Right hindlimb (tissue), 1 donor: ENCODE measurements at places on chromosomes 13 and 19.

GRCh38 chr13:29977476-29978120 is 127.2 kb upstream of the UBL3 start:
- no peak for DNase-seq

DNA sequence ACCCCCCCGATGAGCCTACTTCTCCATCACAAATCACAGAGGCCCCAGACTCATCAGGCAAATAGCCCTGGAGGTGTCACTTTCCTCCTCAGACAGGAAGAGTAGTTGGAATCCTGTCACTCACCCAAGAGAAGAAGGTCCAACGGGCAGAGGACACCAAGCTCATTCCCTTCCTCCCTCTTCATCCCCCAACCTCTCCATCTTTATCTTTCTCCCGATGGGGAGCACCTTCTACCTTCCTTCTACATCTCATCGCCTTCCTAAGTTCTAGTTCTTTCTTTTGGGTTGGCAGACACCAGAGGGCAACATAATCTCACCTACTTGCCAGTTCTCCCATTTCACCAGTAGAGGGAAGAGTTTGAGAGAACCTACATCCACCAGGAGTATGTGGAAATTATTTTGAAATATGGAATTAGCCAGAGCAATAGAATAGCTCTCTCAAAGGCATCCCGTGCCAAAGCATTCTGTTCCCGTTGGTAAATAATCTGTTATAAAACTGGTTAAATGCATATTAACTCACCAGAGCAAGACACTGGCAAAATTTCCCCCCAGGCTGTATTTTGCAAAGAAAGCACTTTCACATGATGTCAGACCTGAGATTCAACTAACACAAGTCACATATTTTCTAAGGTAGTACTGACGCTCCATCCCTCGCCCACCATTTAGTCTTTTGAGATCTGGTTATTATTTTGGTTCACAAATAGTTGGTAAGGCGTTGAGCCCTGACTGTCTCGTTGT is 55.0 kb downstream of the ZIC5 start:
- DNase-seq = no peak

- peak; percentile 27 for DNase-seq
These were observed 7.9 kb upstream of the PEAK3 start for GRCh38 chr19:2289714-2290435.

DNA sequence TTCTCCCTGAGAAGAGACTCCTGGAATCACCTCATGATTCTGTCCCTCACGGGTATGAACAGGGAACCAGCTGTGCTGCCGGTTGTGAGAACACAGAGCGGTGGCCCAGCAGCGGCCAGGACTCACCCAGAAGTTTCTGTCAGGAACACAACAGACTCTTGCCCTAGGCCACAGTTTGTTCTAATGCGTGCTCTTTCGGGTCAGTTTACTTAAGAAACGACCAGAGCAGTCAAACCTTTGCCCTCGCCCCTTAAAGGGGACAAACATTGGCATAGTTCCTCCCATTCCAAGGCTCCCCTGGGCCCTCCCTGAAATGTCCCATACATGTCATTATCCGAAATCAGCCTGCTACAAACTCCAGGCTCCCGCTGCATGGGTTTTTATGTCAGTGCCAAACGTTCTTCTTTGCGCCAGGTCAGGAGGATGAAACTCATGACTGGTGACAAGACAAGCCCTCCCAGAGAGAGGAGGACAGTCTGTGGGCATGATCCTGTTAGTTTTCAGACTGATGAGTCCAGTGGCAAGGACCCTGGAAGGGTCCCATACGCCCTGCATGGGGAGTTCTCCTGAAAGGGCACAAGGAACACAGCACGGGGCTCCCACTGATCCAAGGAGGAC is 18.3 kb downstream of the ZIC5 start:
- no peak for DNase-seq

GRCh38 chr19:23792784-23793183 is 34.1 kb upstream of the ZNF681 start:
- no peak for DNase-seq

DNA sequence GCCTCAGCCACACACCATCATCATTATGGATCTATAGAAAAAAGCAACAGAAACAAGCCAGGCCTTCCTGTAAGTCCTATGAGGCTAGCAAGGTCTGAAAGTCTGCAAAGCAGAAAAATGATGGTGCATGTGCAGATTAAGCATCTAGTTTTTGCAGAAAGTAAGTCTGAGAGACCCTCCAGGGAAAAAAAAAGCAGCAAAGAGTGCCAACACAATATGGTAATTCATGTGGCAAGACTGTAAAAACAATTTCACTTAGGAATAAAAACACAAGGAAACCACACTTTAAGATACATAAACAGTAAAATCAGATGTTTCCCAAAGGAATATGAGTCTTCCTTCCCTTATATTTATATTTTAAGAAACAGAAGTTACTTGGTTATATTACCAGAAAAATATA is 112.3 kb upstream of the FBXL3 start:
- DNase-seq = no peak

- DNase-seq = no peak
These were observed 783.4 kb upstream of the MIR17HG start for GRCh38 chr13:90564096-90564495.

DNA sequence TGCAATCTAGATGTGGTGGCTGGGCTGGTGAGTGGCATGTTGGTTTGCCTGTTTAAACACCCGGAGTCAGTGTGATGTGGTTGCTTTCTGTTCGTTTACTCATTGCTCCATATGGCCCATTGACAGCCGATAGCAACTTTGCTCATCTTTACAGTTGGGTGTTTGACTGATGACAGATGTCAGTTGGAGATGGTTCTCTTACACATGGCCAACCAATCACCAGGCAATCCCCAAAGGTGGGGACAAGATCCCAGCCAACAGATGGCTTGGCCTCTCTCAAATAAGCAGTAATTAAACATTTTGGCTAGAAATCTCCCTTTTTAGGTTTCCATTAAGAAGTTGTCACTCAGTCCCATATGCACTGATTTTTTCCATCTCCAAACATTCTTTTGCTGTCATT is 497.1 kb upstream of the ARGLU1 start:
- DNase-seq = no peak

DNA sequence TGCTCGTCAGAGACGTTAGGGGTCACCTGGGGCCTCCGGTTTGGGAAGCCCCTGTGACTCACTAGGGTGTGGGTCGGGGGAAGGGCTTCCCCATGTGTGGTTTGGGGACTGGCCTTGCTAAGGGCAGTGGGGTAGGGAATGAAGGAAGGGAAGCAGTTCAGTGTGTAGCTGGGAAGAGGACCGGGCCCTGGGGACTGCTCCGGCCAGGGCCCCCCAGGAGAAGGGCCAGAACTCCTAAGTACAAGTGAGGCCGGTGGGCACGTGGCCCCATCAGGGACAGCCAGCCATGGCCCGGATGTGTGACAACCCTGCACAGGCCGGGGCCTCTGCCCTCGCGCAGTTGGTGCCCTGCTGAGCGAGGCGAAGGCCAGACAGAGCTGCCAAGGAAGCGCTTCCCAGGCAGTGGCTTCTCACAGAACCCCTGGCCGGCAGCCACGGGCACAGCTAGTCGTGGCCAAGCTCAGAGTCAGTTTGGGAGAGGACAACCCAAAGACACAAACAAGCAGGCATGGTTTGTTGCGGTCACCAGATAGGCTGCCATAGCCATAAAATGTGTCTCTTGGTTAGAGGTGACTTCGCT is 25.7 kb downstream of the TEX29 start:
- no peak for DNase-seq

DNA sequence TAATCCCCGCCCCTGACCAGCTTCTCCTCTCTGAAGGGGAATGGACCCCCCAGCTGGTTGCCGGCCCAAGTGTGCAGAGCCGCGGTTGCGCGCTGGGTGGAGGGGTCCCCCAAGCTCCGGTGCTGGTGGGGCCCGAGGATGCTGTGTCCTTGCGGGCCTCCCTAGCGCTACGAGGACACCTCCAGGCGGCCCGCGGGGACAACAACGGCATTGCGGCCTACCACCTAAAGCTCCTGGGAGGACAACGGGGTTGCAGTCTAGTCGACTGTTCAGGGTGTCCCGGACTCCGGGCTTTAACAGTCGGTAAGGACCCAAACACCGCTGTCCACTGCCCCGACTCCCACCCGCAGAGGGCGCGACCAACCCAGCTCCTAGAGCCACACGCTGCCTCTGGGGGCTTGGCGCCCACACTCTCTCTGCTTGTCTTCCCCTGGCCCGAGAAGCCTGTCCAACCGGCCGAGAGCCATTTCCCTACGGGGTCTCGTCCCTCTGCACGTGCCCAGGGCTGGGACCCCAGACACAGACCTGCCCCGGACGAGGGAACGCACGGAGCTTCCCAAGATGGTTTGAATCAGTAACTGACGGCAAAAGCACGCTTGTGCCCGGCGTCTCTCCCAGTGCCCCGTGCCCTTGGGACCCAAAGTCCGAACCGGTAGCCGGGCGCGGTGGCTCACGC is 927 bp upstream of the SDHAF1 start:
- DNase-seq = no peak

DNA sequence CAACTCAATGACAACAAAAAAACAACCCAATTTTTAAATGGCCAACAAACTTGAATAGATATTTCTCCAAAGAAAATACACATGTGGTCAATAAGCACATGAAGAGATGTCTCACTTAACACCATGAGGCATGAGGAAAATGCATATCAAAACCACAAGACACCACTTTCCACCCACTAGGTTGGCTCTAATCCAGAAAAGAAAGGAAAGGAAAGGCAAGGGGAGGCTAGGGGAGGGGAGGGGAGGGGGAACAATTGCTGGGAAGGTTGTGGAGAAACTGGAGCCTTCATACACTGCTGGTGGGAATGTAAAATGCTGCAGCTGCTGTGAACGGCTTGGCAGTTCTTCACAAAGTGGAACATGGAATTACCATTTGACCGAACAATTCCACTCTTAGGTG is 854.3 kb downstream of the UQCRFS1 start:
- DNase-seq = no peak

DNA sequence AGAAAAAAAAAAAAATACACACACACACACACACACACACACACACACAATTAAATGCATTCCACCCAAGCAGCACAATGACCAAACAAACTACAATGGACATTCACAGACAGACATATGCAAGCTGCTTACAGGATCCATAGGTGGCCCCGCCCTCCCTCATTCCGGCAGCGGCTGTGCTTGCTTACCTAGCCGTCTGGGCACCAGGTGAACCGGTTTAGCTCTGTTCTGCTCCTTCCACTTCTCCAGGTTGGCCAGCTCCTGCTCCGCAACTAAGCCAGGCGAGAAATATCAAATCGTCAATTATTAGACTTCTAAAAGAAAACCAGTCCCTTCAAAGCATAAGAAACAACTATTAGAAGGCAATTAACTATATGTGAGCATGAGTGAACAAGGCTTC is 23.1 kb downstream of the EPSTI1 start:
- DNase-seq = no peak
